Thyroid gland (tissue), 4 donors: ENCODE measurements at places on chromosomes 12 and 14. TPM values are rescaled to one million over a fixed set of nuclear protein-coding genes. Genes with fewer than 3 reads are reported as not detected.

SMOC1 gene
- 3.8 TPM for total RNA-seq

- no peak overlapping the region for H3K27ac ChIP-seq
- H3K27me3 ChIP-seq, result no peaks in the 10 kb centered on the region
- no peaks in the 10 kb centered on the region for H3K4me1 ChIP-seq
These were observed 143.4 kb downstream of the BTG1 start for GRCh38 chr12:92002195-92002649.

- no peak overlapping the region for H3K4me3 ChIP-seq
- no peaks in the 10 kb centered on the region for H3K36me3 ChIP-seq
- H3K27me3 ChIP-seq, result no peaks in the 10 kb centered on the region
- H3K27ac ChIP-seq, result no peak overlapping the region
These were observed 29.5 kb upstream of the C12orf76 start for GRCh38 chr12:110077800-110078199.

GRCh38 chr14:79278286-79278797 is 933.0 kb downstream of the DIO2 start:
- H3K27me3 ChIP-seq, result no peaks in the 10 kb centered on the region
- H3K36me3 ChIP-seq, result no peaks in the 10 kb centered on the region
- H3K4me1 ChIP-seq, result no peaks in the 10 kb centered on the region
- peak overlapping the region; percentile 74 for H3K4me3 ChIP-seq

- no peaks in the 10 kb centered on the region for H3K27me3 ChIP-seq
- H3K36me3 ChIP-seq, result no peaks in the 10 kb centered on the region
- H3K4me3 ChIP-seq, result no peak overlapping the region
- H3K4me1 ChIP-seq, result peaks cover 44% of the 10 kb centered on the region
These were observed 17.9 kb upstream of the TFCP2 start for GRCh38 chr12:51190820-51191219.

- H3K4me1 ChIP-seq, result no peaks in the 10 kb centered on the region
- H3K27me3 ChIP-seq, result no peaks in the 10 kb centered on the region
- no peaks in the 10 kb centered on the region for H3K36me3 ChIP-seq
- no peak overlapping the region for H3K4me3 ChIP-seq
These were observed 91.2 kb downstream of the CEP128 start for GRCh38 chr14:80850197-80850814.

FGD6 gene
- total RNA-seq, result 33.7 TPM

GRCh38 chr12:109513051-109513450 is 35.6 kb downstream of the UBE3B start:
- H3K4me3 ChIP-seq, result no peak overlapping the region
- H3K27me3 ChIP-seq, result no peaks in the 10 kb centered on the region
- H3K27ac ChIP-seq, result no peak overlapping the region
- H3K4me1 ChIP-seq, result peaks cover under 1% of the 10 kb centered on the region
- no peak for DNase-seq
- H3K36me3 ChIP-seq, result peaks cover 79% of the 10 kb centered on the region

GRCh38 chr12:51977320-51977753 is 25.8 kb downstream of the ACVR1B start:
- peaks cover 37% of the 10 kb centered on the region for H3K4me1 ChIP-seq
- peak; percentile 80 for DNase-seq
- no peak overlapping the region for H3K4me3 ChIP-seq
- H3K36me3 ChIP-seq, result peaks cover 31% of the 10 kb centered on the region
- no peaks in the 10 kb centered on the region for H3K27me3 ChIP-seq

- H3K4me1 ChIP-seq, result no peaks in the 10 kb centered on the region
- H3K36me3 ChIP-seq, result no peaks in the 10 kb centered on the region
- DNase-seq, result no peak
These were observed 884 bp upstream of the AMN1 start for GRCh38 chr12:31729705-31730104.

DNA sequence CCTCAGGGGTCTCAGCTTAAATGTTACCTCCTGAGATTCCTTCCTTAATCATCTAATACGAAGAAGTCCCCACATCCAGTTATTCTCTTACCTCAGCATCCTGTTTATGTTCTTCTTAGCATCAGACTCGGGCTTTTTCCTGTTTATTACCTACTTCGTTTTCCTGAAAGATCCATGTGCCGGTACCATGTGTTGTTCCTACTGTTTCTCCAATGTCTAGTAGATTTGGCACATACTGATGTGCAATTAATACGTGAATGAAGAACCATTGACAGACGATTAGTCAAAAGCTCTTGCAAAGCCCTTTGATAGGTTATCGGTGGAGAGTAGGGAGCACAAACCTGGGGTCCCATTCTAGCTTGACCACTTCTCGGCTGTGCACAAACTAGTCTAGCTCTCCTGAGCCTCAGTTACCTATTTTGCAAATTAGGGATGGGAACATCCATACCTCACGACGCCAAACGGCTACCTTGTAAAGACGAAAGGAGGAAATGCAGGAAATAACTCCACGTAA is 735 bp upstream of the MAPKAPK5 start:
- DNase-seq, result peak; percentile 1
- peak overlapping the region; percentile 82 for H3K27ac ChIP-seq
- no peaks in the 10 kb centered on the region for H3K27me3 ChIP-seq
- H3K4me1 ChIP-seq, result peaks cover 15% of the 10 kb centered on the region
- H3K36me3 ChIP-seq, result no peaks in the 10 kb centered on the region
- peak overlapping the region; percentile 90 for H3K4me3 ChIP-seq

DNA sequence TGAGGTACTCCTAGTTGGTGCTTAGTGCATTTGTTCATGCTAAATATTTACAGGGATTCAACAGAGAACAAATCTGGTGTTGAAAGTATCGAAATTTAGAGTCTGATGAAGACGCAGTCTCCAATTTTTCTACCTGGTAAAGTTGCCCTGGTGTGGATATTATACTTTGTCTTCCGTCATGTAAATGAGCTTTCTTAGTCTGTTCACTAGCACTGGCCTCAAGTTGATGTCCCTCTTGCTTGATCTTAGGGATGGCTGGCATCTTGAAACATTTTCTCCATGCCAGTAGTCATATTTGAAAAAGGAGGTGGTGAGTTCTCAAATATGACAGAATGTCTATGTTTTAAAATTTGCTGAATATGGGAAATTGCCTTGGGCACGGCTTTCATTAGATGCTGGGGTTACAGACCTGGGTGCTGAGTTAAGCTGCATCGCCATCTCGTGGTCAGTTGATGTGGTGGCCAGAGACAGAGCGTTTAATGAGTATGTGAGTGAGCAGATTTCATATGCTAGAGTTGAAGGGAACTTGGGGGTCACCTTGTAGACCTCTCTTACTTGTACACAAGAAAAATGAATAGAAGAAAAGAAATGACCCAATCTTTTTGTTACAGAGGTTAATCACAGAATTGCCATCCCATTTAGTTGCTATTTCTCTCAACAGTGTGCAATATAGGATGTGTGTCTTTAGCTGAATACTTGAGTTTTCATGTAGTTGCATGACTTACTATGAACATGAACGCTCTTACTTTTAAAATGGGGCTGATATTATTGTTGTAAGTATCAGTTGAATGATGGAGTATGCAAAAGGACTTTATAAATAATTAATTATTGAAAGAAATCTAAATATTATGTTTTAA is 172.8 kb upstream of the DCN start:
- H3K36me3 ChIP-seq, result no peaks in the 10 kb centered on the region
- H3K27ac ChIP-seq, result no peak overlapping the region
- no peaks in the 10 kb centered on the region for H3K4me1 ChIP-seq
- H3K4me3 ChIP-seq, result no peak overlapping the region
- no peaks in the 10 kb centered on the region for H3K27me3 ChIP-seq

FGF6 gene
- not detected for total RNA-seq

GZMB gene
- not detected for total RNA-seq

TMCC3 gene
- 15.0 TPM for total RNA-seq

DNA sequence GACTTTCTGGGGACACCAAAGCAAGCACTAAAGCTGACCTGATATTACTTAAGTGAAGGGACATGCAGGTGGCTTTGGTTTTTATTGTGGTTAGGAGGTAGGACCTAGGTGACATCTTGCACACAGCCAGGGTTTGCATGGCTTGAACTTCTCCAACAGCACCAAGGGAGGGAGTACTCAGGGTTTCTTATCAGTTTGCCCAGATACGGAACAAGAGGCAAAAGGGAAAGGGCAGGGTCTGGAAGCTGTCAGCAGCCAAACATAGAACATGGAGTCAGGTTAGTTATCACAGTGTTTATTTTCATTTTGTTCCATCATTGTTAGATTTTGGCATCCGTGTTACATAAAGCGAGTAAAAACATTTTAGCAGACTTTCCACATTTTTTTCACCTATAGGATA is 186.3 kb upstream of the CLEC14A start:
- no peak overlapping the region for H3K27ac ChIP-seq
- H3K4me3 ChIP-seq, result no peak overlapping the region
- H3K4me1 ChIP-seq, result no peaks in the 10 kb centered on the region
- H3K36me3 ChIP-seq, result no peaks in the 10 kb centered on the region
- H3K27me3 ChIP-seq, result no peaks in the 10 kb centered on the region
- DNase-seq, result no peak

KRT73 gene
- not detected for total RNA-seq

DNA sequence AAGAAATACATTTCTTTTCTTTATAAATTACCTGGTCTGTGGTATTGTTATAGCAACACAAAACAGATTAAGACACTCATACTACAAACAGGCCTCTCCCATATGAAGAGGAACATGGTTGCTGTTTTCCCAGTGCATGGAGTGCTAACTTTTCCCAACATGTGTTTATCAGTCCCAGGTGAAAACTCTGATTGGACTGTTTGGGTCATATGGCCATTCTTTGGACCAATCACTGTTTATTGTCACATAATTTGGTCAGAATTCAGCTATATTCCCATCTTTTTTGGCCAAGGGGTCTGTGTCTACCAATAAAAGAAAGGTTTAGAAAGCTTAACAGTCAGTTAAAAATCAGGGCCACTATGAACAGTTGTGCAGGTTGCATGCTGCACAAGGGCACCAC is 35.4 kb upstream of the CCDC60 start:
- H3K36me3 ChIP-seq, result no peaks in the 10 kb centered on the region
- no peaks in the 10 kb centered on the region for H3K27me3 ChIP-seq
- no peak overlapping the region for H3K4me3 ChIP-seq
- no peak overlapping the region for H3K27ac ChIP-seq

GRCh38 chr14:77570706-77571268 is 45.6 kb downstream of the SPTLC2 start:
- no peaks in the 10 kb centered on the region for H3K36me3 ChIP-seq
- no peak overlapping the region for H3K4me3 ChIP-seq
- H3K27ac ChIP-seq, result no peak overlapping the region
- DNase-seq, result no peak
- H3K4me1 ChIP-seq, result no peaks in the 10 kb centered on the region
- H3K27me3 ChIP-seq, result no peaks in the 10 kb centered on the region

GRCh38 chr14:100764471-100765115 is 37.9 kb downstream of the DLK1 start:
- H3K27ac ChIP-seq, result no peak overlapping the region
- no peaks in the 10 kb centered on the region for H3K27me3 ChIP-seq
- H3K4me3 ChIP-seq, result no peak overlapping the region
- no peak for DNase-seq
- H3K36me3 ChIP-seq, result no peaks in the 10 kb centered on the region
- H3K4me1 ChIP-seq, result no peaks in the 10 kb centered on the region

DNA sequence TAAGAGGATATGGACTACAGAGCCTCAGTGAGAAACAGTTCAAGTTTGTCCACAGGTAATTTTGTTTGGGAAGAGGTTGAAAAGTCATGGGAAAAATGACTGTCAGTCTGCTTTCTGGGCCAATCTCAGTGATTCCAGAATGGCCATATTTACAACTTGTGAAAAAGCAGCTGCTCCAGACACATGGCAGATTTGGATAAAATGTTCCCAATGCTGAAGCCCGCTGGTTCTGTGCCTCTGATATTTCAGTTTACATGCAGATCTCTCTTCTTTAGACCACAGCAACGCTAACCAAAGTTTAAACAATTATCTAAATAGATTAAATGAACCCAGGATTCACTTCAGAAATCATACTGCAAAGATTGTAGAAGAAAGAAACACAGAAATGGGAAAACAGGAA is 222.8 kb downstream of the SOX5 start:
- no peaks in the 10 kb centered on the region for H3K36me3 ChIP-seq
- no peak for DNase-seq
- H3K27ac ChIP-seq, result no peak overlapping the region
- H3K27me3 ChIP-seq, result no peaks in the 10 kb centered on the region
- H3K4me1 ChIP-seq, result no peaks in the 10 kb centered on the region
- H3K4me3 ChIP-seq, result no peak overlapping the region

DNA sequence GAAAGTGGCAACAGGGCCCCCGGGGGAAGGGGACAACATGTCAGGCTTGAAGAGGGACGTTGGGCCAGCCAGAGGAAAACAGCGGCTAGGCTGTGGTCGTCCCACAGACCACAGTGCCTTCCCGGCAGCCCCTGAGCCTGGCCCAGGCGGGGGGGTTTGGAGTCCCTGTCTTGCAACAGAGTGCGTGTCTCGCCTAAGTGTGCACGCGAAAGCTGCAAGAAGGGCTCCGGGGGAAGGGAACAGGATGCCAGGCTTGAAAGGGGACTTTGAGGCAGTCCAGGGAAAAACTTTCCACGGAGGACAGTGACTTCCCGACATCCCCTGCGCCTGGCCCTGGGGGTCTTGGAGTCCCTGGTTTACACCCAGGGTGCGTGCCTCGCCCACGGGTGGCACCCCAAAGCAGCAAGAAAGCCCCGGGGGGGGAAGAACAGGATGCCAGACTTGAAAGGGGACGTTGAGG is 157.5 kb upstream of the ALG10B start:
- H3K4me1 ChIP-seq, result no peaks in the 10 kb centered on the region
- DNase-seq, result no peak
- H3K27ac ChIP-seq, result no peak overlapping the region
- H3K4me3 ChIP-seq, result no peak overlapping the region

GRCh38 chr12:80056845-80057244 is 42.5 kb upstream of the OTOGL start:
- H3K4me3 ChIP-seq, result no peak overlapping the region
- H3K36me3 ChIP-seq, result no peaks in the 10 kb centered on the region
- H3K27ac ChIP-seq, result no peak overlapping the region
- DNase-seq, result peak; percentile 4

DNA sequence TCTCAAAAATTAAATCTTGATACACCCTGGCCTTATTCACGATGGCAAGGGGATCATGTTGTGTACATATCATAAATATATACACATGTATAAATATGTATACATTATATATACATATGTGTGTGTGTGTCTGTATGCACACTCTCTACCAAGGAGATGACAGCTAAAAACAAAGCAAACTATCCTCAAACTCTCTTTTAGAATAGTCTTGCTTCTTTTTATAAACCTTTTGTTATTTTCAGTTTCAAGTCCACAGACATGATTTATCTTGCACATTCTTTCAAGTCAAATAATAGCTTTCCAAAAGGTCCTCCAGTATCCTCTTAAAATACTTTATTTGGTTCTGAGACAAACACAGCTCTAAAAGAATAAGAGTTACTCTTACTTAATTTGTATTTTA is 8.4 kb downstream of the ANO6 start:
- H3K36me3 ChIP-seq, result no peaks in the 10 kb centered on the region
- H3K4me3 ChIP-seq, result no peak overlapping the region
- DNase-seq, result no peak
- H3K27ac ChIP-seq, result peak overlapping the region; percentile 41
- no peaks in the 10 kb centered on the region for H3K27me3 ChIP-seq

- no peak for DNase-seq
- H3K27me3 ChIP-seq, result no peaks in the 10 kb centered on the region
- H3K36me3 ChIP-seq, result no peaks in the 10 kb centered on the region
- no peak overlapping the region for H3K27ac ChIP-seq
These were observed 7.4 kb downstream of the MAP4K5 start for GRCh38 chr14:50524731-50525515.

IRAK3 gene
- 26.6 TPM for total RNA-seq
